Ascending aorta (tissue), 2 donors: ENCODE measurements at places on chromosomes 2 and 18.
A peak's percentile ranks its signal among the peaks of the same experiment; 100 is the strongest.

DNA sequence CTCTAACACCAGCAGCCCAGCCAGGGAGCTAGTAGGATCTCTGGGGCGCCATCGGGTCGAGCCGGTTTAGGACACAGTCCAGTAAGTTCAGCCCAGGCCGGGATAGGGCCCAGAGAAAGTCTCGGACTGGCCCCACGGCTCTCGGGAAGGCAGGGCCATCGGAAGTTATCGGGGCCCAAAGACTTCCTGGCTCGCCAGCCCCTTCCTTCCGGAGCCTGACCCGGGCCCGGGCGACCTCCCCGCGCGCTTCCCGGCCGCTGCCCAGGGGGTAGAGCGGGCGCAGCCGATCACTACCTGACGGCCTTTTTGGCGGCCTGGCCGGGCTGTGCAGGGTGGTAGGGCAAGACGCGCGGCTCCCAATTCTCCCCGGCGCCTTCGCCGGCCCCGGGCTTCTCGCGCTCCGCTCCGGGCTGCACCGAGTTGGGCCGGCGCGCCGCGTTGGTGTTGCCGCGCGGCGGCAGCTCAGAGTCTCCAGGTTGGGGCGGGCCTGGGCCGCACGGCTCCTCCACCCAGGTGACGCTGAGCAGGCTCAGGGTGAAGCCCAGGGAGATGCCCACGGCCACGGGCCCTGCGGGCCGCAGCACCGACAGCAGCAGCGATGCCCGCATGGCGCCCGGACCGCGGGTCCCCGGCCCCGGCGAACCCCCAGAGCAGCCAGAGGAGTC lies 546 bp downstream of the CHPF start:
- DNase-seq, result no peak

DNA sequence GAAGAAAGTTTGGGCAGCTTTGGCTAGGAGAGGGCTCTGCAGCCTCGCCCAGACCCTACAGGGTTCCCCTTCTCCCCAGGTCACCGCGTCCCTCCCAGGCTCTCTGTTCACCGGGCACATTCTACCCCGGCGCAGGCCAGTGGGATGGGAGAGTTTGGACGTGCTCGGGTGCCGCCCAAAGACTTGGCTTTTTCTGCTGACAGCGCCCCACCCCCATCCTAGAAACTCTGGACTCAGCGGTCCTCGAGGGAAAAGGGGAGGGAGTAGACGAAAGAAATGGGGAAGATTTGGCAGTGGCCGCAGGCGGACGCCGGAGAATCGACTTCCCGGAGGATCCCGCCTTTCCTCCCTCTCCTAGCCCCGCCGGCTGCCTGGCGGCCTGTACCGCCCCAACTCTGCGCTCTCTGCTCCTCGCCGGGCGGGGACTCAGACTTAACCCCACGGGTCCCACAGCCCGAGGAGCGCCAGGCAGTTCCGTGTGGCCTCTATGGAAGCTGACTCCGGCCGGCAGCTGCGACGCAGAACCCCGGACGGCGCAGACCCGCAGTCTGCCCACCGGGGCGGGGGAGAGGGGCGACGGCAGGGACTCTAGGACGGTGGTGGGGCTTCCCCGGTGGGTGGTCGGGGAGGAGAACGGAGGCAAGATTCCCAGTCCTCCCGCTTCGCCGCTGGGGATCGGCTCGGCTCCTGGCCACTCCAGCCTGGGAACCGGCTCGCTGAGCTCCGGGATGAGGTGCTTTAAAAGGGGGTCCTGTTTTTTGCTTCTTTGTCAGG lies 863 bp upstream of the SIX2 start:
- peak; percentile 90 for DNase-seq

GRCh38 chr2:71923887-71924533 lies 223.7 kb downstream of the CYP26B1 start:
- no peak for DNase-seq

DNA sequence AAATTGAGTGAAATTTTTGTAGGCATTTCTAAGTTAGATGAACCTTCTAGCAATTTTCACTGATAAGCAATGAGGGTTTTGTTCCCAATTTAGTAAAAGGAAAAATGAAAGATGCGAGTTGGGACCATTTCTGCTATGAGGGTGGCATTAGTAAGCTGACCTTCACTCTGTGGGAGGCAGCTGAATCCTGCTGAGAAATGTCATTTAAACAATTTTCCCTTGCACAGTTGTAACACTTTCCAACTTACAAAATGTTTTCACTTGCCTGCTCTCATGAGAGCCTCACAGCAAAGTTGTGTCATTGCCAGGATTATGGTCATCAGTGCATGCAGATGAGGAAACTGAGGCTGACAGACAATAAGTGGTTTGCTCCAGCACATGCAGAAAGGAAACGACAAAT lies 527.7 kb downstream of the TNS1 start:
- DNase-seq, result no peak

DNA sequence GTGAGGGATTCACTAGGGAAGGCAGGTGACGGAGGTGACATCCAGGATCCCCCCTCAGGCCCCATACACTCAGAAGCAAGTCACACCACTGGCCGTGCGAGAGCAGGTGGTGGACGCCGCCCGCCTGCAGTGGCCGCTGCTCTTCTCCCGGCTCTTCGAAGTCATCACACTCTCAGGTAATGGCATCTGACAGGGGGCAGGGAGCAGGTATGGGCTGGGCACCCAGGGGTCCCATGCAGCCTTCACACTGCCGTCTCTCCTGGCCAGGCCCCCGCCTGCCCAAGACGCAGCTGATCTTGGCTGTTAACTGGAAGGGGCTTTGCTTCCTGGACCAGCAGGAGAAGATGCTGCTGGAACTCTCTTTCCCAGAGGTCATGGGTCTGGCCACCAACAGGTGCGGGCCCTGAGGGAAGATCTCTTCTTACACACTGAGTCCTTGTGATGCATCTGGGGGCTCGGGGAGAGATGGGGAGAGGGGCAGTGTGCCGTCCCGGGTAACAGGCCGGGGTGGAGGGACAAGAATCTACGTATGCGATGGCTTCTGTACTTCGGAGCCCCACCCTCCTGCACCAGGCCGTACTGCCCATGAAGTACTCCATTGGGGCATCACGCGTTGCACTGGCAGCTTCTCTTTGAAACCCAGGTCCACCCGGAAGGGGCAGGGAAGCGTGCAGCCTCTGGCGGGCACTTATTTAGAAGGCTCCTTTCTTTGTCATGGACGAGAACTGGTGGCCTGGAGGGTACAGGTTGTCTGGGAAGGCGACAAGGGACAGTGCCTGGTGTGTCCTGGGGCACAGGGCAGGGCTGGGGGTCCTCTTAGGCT lies 18.8 kb upstream of the GPR17 start:
- DNase-seq, result no peak

GRCh38 chr2:125658583-125658982 lies 997.4 kb upstream of the GYPC start:
- no peak for DNase-seq

GRCh38 chr2:96916156-96916630 lies 46.3 kb upstream of the SEMA4C start:
- DNase-seq, result no peak

- DNase-seq, result no peak
These were observed 26.1 kb downstream of the NIFK start for GRCh38 chr2:121710470-121711170.

- no peak for DNase-seq
These were observed 3.6 kb upstream of the LPIN1 start for GRCh38 chr2:11742702-11743357.

- no peak for DNase-seq
These were observed 968 bp upstream of the RALBP1 start for GRCh38 chr18:9474108-9474982.

DNA sequence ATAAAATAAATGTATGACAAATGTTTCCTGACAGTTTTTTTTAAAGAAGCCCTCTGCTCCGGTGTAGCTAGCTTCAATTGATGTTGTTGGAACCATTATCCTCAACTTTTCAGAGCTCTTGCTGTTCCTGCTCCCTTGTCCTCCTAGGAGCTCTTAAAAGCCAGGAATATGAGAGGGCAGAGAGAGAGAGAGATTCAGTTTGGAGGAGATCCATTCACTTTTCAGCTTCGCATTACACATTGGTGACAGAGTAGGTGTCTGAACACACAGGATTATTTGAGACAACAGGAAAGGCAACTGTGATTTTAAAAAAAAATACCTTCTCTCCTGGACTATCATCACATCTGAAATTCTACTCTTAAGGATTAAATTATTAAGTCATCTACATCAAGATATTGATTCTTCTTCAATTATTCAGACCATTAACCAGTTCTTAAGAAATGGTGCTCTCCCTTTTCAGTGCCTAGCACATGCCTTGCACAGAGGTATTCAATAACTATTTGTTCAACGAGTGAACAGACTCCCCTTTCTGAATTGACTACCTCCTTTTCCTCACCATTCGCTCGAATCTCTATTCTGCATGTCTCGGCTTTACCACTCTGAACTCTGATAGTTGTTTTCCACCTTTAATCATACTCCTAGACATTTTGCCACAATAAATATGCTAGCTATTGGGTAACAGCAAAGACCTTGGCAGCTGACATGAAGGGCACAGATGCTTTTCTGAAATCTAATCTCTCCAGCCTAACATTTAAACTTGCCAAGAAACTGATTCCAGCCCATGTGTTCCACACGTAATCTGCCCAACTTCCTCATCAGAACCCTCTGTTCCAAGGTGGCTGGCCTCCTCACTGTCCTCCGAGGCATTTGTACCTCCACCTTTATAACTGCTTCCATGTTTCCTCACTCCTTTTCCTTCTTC lies 28.6 kb upstream of the SLC35F5 start:
- no peak for DNase-seq

DNA sequence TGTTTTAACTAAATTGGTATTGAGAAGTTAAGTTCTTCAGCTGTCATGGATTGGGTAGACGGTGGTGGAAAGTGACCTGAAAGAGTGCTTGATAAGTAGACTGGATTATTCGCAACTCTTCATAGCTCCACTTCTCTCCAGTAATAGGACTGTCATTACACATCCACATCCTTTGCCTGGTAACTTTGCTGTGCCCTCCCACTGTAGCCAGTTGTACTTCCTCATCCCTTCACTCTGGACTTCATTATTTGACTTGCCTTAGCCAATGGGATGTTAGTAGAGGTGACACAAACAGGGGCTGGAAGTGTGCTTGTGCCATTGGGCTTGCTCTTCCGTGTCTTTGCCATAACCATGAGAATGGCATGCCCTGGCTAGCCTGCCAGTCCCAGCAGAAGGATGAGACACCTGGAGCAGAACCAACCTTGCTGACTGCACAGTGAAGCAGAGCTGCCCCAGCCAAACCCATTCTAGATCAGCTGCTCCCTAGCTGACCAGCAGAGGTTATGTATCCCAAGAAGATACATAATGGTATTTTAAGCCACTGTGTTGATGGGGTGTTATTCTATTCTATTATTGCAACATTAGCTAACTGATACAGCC lies 16.9 kb downstream of the QPCT start:
- DNase-seq, result no peak

GRCh38 chr18:41390309-41390708 lies 564.7 kb upstream of the PIK3C3 start:
- DNase-seq, result no peak

- no peak for DNase-seq
These were observed 9.1 kb upstream of the RAB17 start for GRCh38 chr2:237599465-237600110.

DNA sequence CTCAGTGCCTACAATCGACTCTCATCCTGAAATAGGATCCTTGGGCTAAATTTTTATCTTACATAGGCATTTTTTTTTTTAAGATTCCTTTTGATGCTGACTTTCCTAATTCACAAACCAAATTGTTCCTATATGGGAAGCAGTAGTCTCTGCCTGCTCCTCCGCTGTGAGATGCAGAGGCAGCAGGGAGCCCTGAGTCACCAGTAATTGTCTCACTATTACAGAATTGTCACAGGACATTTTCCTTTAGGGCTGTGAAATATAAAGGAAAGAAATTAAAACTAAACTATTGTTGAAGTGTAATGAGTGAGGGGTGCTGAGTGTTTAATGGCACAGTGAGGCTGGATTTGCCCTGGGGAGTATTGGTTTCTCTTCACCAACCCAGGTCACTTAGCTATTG lies 63.8 kb downstream of the MYO3B start:
- no peak for DNase-seq

DNA sequence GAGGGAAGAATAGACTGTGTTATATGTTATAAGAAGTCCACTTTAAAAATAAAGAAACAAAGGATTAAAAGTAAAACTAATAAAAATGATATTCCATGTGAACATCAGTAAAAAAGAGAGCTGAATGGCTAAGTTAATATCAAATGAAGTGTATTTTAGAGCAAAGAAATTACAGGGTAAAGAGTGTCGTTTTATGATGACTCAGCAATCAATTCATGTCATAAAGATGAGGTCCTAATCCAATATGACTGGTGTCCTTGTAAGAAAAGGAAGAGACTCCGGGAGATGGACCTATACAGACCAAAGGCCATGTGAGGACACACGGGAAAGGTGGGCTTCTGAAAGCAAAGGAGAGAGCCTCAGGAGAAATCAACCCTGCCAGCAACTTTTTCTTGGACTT lies 615.5 kb upstream of the KLHL29 start:
- DNase-seq, result no peak

DNA sequence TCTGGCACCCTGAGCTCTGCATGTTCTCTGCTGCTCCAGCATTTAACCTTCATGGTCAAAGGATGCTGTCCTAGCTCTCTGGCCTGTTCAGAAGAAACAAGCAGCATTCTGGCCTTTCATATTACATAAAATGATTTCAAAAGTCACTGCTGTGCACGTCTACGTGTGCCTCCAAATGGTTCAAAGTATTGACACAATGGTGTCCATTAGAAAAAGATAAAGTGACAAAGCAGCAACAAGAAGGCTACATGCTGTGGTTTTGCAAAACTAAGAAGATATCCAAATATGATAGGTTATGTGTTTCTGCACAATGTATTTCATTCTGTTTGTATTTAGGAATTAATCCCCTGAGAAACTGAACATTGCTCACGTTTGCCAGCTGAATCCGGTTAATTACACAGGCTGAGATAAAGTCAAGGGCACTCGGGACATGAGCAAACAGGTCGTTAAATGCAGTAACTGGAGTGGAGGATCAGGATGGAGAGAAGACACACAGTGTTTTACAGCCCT lies 258.5 kb downstream of the DOK6 start:
- no peak for DNase-seq

DNA sequence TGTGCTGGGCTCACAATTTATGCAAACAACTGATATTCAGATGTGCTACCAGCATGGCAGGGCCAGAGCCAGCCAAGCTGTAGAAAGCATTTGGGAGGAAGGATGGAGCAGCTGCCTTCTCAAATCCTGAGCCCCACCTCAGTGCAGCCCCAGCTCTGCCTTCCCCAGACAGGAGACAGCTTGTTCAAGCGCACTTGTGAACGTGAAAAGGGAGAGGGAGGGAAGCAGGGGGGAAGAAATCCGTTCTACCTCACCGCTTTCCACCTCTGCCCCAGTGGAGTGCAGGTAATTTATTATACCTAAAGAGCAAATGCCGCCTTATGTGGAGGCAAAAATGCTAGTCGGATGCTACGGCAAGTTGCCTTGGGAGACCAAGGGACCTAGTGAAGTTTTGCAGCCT lies 66.0 kb upstream of the SLC14A2 start:
- no peak for DNase-seq

GRCh38 chr2:47297767-47298425 lies 105.1 kb upstream of the MSH2 start:
- no peak for DNase-seq

DNA sequence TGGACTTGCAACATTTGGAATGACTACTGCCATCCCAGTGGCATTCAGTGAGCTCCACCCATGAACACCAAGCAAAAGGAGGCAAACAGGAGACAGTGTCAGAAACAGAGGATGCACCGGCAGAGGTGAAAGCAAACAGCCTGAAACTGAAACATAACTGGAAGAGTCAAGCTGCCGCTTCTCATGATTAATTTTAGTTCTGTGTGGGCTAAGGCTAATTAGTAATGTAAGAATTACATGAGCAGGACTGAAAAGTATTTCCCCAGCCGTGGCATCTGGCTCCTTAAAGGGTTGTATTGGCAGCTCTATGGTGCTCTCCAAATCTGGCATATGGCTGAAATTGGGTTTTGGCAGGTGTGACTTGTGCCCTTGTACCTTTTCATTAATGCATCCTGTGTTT lies 1108.1 kb downstream of the TSN start:
- no peak for DNase-seq
